ENCODE measurements at places on chromosomes 13 and 19.

- H3K27me3 ChIP-seq: peaks cover 3% of the 10 kb centered on the region
- no peaks in the 10 kb centered on the region for H3K36me3 ChIP-seq
- no peak overlapping the region for H3K4me3 ChIP-seq
- DNase-seq: no peak
Observed at GRCh38 chr19:29233591-29233990, 20.6 kb upstream of the UQCRFS1 start.

GRCh38 chr19:10766049-10766623 lies 48.3 kb downstream of the DNM2 start:
- H3K4me3 ChIP-seq: no peak overlapping the region
- DNase-seq: no peak
- H3K27me3 ChIP-seq: no peaks in the 10 kb centered on the region
- peaks cover 32% of the 10 kb centered on the region for H3K36me3 ChIP-seq

DNA sequence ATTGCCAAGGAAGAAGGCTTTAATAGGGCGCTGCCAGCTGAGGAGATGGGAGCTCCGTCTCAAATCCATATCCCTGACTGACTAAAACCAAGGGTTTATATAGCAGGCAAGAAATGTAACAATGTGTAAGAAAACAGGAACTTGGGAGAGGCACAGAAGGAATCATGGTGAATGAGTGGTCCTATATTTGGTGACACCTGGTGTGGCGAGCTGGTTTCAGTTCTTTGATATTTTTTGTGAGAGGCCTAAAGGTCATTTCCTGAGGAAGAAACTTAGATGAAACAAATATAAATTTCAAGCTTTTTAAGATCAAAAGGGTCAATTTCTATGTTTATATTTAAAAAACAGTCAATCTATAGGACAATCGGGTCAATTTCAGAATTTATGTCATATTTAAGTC lies 826.3 kb downstream of the SLITRK6 start:
- H3K4me3 ChIP-seq: no peak overlapping the region
- H3K36me3 ChIP-seq: no peaks in the 10 kb centered on the region
- no peaks in the 10 kb centered on the region for H3K4me1 ChIP-seq
- no peaks in the 10 kb centered on the region for H3K27me3 ChIP-seq

GRCh38 chr13:75715601-75716523 lies 79.7 kb downstream of the LMO7 start:
- no peak overlapping the region for H3K27ac ChIP-seq
- no peak overlapping the region for H3K4me3 ChIP-seq
- no peaks in the 10 kb centered on the region for H3K4me1 ChIP-seq

DNA sequence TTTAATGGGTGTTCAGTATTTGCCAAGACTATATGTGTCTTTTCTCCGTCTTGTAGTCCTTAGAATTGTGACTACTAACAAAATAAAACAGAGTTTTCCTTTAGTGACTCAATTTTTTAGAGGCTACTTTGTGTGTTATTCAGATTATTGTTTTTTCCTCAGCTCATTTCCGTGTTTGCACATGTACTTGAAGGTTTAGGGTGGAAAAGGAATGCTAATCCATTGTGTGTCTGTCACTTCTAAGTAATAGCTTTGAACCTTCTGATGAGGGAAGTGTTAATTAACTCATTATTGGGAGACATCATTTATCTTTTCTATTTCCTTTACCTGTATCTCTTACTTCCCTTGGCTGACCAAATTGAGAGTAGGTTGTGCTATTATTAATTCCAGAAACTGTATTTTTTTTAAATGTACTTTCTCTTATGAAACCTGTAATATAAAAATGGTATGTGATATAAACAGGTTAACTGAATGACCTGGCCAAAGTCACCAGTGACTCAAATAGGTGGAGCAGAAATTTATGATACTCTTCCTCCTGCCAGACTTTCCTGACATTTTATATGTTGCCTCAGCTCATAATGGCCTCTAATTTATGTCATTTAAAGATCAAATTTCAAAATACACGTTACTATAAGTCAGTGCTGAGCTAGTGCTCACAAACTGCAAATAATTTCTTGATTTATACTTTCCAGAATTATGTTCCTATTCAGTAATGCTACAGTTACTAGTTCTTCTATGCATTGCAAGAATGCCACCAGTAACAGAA lies 88.8 kb downstream of the LMO7 start:
- DNase-seq: no peak
- no peak overlapping the region for H3K4me3 ChIP-seq
- no peaks in the 10 kb centered on the region for H3K4me1 ChIP-seq
- no peaks in the 10 kb centered on the region for H3K36me3 ChIP-seq

- H3K4me3 ChIP-seq: no peak within 1 kb of the TSS
- H3K36me3 ChIP-seq: no peaks in the 10 kb centered on the region
- no peak for DNase-seq
- H3K4me1 ChIP-seq: peaks cover 6% of the 10 kb centered on the region
Observed at GRCh38 chr13:25371875-25372283, at the start of gene ATP8A2. Gene ATP8A2 (plus strand): TSS chr13:25371974. CDS start chr13:25372213, 239 bp downstream.

DNA sequence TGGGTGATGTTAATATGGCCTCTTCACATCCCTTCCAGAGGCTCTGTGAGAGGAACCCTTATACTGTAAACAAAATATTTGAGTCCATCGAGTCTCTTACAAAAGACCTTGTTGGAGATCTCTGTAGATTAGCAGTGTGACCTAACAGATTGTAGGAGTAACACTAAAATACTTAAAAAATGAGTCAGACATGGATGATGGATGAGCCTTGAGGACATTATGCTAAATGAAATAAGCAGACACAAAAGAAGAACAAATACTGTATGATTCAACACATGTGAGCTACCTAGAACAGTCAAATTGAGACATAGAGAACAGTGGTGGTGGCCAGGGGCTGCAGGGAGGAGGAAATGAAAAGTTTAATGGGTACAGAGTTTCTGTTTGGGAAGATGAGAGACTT lies 152.2 kb upstream of the UBL3 start:
- H3K27me3 ChIP-seq: no peaks in the 10 kb centered on the region
- DNase-seq: no peak
- no peak overlapping the region for H3K27ac ChIP-seq
- H3K4me1 ChIP-seq: peaks cover 4% of the 10 kb centered on the region
- H3K4me3 ChIP-seq: no peak overlapping the region

- no peak for DNase-seq
- H3K36me3 ChIP-seq: no peaks in the 10 kb centered on the region
- H3K27me3 ChIP-seq: no peaks in the 10 kb centered on the region
Observed at GRCh38 chr19:29804493-29804892, 7.3 kb upstream of the CCNE1 start.

DNA sequence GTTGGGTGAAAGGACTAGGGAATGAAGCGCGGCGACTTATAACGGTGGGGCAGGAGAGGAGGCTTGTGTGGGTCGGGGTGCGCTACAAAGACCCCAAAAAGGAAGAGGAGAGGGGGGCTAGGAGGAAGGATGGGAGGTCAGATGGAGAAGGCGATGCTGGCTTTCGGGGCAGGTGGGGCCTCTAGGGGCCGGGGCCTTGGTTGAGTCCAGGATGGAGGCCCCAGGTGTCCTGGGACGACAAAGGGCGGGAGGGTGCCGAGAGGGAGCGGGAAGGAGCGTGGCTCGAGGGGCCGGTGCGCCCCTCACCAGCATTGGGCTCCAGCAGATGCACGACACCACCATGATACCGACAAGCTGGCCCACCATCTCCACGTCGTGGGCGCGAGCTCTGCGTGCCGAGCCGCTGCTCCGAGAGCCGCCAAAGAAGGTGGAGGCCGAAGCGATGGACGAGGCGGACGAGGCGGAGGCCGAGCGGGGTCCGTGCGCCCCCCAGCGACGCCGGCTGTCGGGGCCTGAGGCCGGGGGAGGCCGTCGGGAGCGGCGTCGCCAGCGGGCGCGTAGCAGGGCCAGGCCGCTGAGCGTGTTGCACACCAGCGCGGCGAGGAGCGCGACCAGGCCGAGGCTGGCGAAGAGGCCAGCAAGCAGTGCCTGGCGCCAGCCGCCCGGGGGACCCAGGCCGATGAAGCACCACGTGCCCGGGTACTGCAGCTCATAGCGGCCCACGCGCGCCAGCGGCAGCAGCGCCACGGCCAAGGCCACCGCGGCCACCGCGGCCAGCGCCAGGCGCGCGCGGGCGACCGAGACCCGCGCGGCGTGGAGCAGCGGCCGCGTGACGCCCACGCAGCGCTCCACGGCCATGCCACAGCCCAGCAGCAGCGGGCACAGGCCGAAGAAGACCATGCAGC lies 1.8 kb downstream of the PTGER1 start:
- peak overlapping the region; percentile 34 for H3K4me3 ChIP-seq
- H3K27me3 ChIP-seq: peaks cover 19% of the 10 kb centered on the region
- DNase-seq: no peak
- H3K36me3 ChIP-seq: peaks cover 36% of the 10 kb centered on the region

GRCh38 chr19:39405261-39405957 lies 1.2 kb upstream of the ZFP36 start:
- H3K27ac ChIP-seq: peak overlapping the region; percentile 100
- DNase-seq: no peak
- peaks cover 25% of the 10 kb centered on the region for H3K36me3 ChIP-seq
- H3K4me3 ChIP-seq: peak overlapping the region; percentile 100
- H3K4me1 ChIP-seq: peaks cover 85% of the 10 kb centered on the region
- no peaks in the 10 kb centered on the region for H3K27me3 ChIP-seq

DNA sequence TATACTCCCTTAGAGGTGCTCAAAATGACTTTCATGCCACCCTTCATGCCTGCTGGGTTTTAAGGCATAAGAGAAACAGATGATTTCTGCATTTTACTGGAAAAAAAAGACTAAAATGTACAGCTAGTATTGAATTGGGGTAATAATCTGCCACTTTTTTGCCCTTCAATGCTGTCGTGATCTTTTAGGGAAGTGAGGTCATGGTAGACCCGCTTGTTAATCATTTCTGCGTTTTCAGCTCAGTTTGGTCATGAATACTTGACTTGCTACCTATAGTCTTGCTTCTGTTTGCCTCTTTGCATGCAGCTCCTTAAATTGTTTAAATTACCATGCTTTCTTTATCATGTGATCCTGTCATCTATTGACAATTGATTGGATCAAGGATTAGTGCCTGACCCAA lies 90.4 kb downstream of the PCCA start:
- peaks cover 17% of the 10 kb centered on the region for H3K4me1 ChIP-seq
- no peaks in the 10 kb centered on the region for H3K27me3 ChIP-seq
- no peak overlapping the region for H3K27ac ChIP-seq
- no peak for DNase-seq
- no peaks in the 10 kb centered on the region for H3K36me3 ChIP-seq

GRCh38 chr19:42201489-42202289 lies 15.8 kb downstream of the DEDD2 start:
- H3K27ac ChIP-seq: peak overlapping the region; percentile 94
- H3K36me3 ChIP-seq: peaks cover 77% of the 10 kb centered on the region
- H3K4me3 ChIP-seq: peak overlapping the region; percentile 31
- DNase-seq: no peak
- peaks cover 100% of the 10 kb centered on the region for H3K4me1 ChIP-seq

GRCh38 chr19:33437821-33438671 lies 64.5 kb downstream of the CEBPG start:
- H3K4me1 ChIP-seq: peaks cover 3% of the 10 kb centered on the region
- H3K36me3 ChIP-seq: peaks cover 2% of the 10 kb centered on the region
- H3K4me3 ChIP-seq: no peak overlapping the region
- DNase-seq: no peak
- H3K27ac ChIP-seq: no peak overlapping the region

DNA sequence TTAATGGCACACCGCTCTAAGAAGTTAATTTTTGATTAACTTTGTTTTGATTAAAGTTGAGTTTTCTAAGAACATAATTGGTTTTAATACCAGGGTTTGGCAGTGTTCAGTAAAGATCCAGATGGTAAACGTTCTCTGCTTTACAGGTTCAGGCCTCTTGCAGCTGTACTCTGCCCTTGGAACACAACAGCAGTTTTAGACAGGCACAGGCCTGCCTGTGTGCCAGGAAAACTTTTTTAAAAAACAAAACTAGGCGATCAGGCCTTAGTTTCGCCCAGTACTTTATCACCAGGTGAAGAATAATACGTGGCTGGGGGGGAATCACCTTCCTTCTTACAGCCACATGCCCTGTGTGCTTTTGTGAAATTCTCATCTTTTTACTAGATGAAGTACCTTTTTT lies 38.0 kb upstream of the TEX29 start:
- no peak for DNase-seq
- H3K4me1 ChIP-seq: no peaks in the 10 kb centered on the region
- H3K36me3 ChIP-seq: peaks cover 92% of the 10 kb centered on the region
- no peaks in the 10 kb centered on the region for H3K27me3 ChIP-seq
- H3K4me3 ChIP-seq: no peak overlapping the region

DNA sequence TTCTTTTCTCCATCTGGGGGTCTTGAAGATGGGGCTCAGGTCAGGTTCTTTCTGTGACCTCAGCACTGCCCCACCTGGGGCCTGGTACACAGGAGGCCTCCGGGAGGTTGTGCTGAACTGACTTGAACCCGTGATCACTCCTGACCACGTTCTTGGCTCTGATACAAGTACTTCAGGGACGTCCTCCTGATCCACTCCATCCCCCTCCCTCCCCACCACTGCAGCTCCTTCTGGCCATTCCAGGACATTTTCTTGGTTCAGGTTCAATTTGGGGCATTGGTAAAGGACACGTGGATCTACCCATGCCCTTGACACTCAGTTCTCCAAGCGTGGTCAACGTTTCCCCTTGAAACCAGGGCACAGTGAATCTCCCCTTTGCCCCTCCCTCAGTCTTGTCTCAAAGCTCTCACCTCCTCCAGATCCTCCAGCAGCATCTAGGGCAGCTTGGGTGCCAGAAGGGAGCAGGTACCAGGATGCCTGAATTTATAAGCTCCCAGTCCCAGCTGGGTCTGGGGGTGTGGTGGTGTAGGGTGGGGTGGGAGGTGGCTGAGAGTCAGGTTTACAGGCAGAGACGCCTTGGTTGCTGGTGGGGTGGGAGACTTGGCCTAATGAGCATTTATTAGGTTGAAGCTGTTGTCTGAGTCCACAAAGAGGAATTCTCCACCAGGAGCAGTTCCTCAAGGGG lies at the start of gene KLK15:
TSS of gene KLK15 (minus strand) at position 458 of the 685 bp plus-strand sequence. CDS start 2,082 bp downstream, outside the sequence.
- no peaks in the 10 kb centered on the region for H3K36me3 ChIP-seq
- H3K4me1 ChIP-seq: peaks cover 16% of the 10 kb centered on the region
- no peak within 1 kb of the TSS for H3K4me3 ChIP-seq
- no peak within 1 kb of the TSS for H3K27ac ChIP-seq

- no peaks in the 10 kb centered on the region for H3K27me3 ChIP-seq
- no peak for DNase-seq
- H3K4me3 ChIP-seq: no peak overlapping the region
- no peaks in the 10 kb centered on the region for H3K4me1 ChIP-seq
Observed at GRCh38 chr19:6074709-6075403, 35.4 kb downstream of the RFX2 start.
